ENCODE measurements at places on chromosomes 2 and 18. TPM values are rescaled to one million over a fixed set of nuclear protein-coding genes. Genes with fewer than 3 reads are reported as not detected.

SCTR gene
- total RNA-seq, result not detected

DNA sequence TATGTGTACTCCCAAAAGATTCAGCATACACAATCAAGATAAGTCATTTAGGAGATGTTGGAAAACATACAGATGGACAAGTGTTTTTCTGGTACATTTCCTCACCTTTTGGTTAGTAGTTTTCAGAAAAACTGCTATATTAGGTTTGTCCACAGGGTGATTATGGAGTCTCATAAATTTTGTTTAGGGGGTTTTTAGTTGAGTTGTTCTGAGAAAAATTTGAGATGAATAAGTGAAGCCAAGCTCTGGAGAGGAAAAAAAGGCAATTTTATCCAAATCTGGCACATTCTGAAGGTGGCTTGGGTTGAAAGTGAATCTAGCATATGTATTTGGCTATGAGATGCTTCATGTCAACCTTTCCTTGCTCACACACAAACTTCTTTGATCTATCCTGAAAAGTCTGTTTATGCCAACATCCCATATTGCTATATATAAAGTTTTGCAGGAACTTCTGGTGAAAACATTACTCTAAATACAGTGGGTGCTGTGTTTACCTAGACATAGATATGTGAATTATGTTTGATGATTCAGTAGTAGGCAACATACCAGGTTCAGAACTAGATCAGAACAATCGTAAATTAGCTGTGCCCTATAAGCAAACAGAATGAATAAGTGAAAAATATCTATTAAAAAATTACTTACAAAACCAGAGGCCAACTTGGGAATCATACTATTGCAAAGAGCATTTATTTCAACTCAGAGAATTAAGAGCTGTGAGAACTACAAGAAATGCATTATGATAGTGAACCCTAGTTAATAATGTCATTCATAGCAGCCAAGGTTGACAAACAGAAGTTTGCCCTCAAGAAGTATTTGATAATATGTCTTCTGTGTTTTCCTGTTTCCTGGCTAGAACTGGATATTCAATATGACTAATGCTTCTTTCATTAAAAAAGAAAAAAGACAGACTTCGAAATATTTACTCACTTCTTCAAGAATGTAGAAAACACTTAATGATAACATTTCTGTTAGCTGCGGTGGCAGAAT, 552.0 kb downstream of the IRS1 start:
- no peak for DNase-seq
- no peak overlapping the region for H3K4me3 ChIP-seq
- no peaks in the 10 kb centered on the region for H3K4me1 ChIP-seq
- no peaks in the 10 kb centered on the region for H3K36me3 ChIP-seq

- H3K27me3 ChIP-seq, result no peaks in the 10 kb centered on the region
- no peaks in the 10 kb centered on the region for H3K36me3 ChIP-seq
- H3K4me1 ChIP-seq, result no peaks in the 10 kb centered on the region
Measured at GRCh38 chr2:227106845-227107759, 56.9 kb downstream of the COL4A4 start.

DNA sequence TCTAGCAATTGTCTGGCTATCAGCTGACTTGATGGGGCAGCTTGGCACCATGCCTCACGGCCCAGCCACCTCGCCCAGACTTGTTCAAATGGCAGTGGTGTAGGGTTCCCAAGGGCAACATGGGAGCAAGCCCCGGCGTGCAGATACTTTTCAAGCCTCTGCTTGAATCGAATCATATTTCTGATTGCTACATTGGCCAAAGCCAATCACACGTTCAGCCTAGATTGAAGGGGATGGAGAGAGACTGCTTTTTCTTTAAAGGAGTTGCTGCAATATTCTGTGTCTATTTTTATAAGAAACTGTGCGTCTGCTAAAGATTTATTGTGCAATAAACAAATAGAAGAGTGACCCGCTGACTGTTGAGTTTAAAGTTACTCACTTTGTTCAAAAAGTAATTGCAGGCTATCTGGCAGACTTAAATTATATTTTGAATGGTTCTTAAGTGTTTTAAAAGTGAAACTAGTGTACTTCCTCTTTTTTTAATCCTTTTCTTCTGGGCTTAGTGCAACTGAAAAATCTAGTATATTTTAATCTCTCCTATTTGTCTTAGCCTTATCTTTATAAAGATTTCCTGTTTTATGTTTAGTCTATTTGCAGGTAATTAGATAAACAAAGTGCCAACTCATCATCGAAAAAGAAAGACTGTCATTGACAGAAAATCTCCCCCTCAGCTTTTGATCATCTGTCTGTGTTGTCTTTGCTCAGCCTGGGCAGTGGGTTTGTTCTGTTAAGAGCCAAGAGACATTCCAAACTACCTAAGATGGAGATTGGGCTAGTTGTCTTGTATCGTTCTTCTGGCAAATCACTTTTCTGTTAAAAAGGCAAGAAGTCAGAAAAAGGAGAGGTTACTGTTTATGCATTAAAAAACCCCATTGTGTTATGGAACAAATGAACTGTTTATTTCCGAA, 156.1 kb downstream of the TPGS2 start:
- no peak overlapping the region for H3K4me3 ChIP-seq
- H3K27ac ChIP-seq, result no peak overlapping the region
- no peak for DNase-seq

GLB1L gene
- 6.9 TPM for total RNA-seq

DNA sequence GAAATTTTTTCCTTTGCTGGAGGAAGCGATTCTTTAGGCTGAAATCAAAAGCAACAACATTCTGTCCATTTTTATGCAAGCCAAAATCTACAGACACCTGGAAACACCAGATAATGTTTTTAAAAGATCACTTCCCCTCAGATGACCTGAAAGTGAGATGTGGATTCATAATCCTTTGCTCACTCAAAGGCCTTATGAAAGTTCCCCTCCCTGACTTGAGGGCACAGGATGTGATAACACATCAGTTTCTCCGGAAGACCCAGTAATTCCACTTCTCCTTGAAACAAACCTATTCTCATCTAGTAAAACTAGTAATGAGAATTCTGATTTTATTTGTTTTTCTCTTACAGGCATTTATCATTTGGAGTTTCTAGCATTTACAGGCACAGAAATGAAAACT, 218.3 kb upstream of the RND3 start:
- H3K36me3 ChIP-seq, result no peaks in the 10 kb centered on the region
- no peaks in the 10 kb centered on the region for H3K4me1 ChIP-seq
- H3K27ac ChIP-seq, result no peak overlapping the region

- no peak for DNase-seq
- H3K27me3 ChIP-seq, result no peaks in the 10 kb centered on the region
- H3K36me3 ChIP-seq, result no peaks in the 10 kb centered on the region
- H3K4me1 ChIP-seq, result no peaks in the 10 kb centered on the region
Measured at GRCh38 chr2:18741191-18741590, 151.8 kb upstream of the NT5C1B start.

GRCh38 chr2:95017836-95018235, 7.7 kb upstream of the MAL start:
- no peak overlapping the region for H3K4me3 ChIP-seq
- H3K36me3 ChIP-seq, result no peaks in the 10 kb centered on the region
- H3K4me1 ChIP-seq, result no peaks in the 10 kb centered on the region
- peaks cover 1% of the 10 kb centered on the region for H3K27me3 ChIP-seq

TUBB6 gene
- 245 TPM for total RNA-seq

BOLL gene
- total RNA-seq, result not detected

RBKS gene
- total RNA-seq, result 4.0 TPM

DNA sequence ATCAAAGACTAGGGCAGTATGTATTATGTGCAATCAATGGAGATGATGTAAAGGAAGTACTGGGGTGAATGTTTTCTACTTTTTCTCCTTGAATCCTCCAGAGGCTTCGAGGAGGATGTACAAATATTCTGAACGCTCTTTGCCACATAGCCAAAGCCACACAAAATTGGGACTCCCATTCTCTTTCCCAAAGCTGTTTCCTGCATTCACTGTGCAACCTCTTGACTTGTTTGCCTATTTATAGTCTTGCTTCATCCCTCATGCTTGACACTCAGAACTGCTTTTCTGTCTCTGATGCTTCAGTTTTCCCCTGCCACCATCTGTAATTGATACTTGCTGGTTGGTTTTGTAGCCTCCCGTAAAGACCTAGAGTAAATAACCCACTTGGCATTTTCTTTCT, 208.2 kb upstream of the RBMS1 start:
- no peaks in the 10 kb centered on the region for H3K4me1 ChIP-seq
- H3K36me3 ChIP-seq, result no peaks in the 10 kb centered on the region
- H3K27ac ChIP-seq, result no peak overlapping the region
- no peaks in the 10 kb centered on the region for H3K27me3 ChIP-seq

- H3K4me1 ChIP-seq, result no peaks in the 10 kb centered on the region
- no peaks in the 10 kb centered on the region for H3K27me3 ChIP-seq
- H3K27ac ChIP-seq, result no peak overlapping the region
- no peak overlapping the region for H3K4me3 ChIP-seq
Measured at GRCh38 chr2:175015340-175015739, 10.2 kb upstream of the CHN1 start.

LRP2 gene
- not detected for total RNA-seq

CDCA7 gene
- total RNA-seq, result 1.3 TPM

- H3K27me3 ChIP-seq, result no peaks in the 10 kb centered on the region
- no peak overlapping the region for H3K4me3 ChIP-seq
- H3K36me3 ChIP-seq, result no peaks in the 10 kb centered on the region
- no peaks in the 10 kb centered on the region for H3K4me1 ChIP-seq
Measured at GRCh38 chr18:12417687-12418086, 10.0 kb downstream of the PRELID3A start.

FZD7 gene
- 7.2 TPM for total RNA-seq

ELOA2 gene
- not detected for total RNA-seq

MAL gene
- 88.3 TPM for total RNA-seq

DNA sequence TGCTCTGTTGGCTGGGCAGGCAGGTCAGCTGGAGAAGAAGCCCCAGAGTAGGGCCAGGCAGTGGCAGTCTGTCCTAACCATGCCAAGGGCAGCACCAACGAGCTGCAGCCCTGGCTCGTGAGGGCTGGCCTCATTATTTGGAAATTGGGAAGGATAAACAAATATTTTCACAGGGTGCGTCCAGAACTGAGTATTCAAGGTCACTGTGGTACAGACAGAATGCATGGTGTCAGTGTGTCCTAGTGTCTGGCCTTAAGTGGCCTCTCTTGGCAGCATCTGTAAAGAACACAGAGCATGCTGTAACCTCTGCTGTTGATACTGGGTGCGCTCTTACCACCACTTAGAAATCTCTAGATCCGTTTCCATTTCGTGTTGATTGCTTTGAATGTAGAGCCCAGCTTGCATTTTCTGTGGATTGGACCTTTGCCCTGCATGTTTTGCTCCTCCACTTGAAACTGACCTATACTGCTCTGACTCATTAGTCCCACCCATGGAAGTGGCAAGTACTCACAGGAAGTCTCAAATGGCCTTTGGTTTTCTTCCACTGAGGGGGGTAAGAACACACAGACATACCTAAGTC, 88.2 kb downstream of the GREB1L start:
- H3K4me3 ChIP-seq, result no peak overlapping the region
- H3K27ac ChIP-seq, result no peak overlapping the region
- no peaks in the 10 kb centered on the region for H3K27me3 ChIP-seq
- peak; percentile 11 for DNase-seq
- no peaks in the 10 kb centered on the region for H3K36me3 ChIP-seq
- no peaks in the 10 kb centered on the region for H3K4me1 ChIP-seq

DNA sequence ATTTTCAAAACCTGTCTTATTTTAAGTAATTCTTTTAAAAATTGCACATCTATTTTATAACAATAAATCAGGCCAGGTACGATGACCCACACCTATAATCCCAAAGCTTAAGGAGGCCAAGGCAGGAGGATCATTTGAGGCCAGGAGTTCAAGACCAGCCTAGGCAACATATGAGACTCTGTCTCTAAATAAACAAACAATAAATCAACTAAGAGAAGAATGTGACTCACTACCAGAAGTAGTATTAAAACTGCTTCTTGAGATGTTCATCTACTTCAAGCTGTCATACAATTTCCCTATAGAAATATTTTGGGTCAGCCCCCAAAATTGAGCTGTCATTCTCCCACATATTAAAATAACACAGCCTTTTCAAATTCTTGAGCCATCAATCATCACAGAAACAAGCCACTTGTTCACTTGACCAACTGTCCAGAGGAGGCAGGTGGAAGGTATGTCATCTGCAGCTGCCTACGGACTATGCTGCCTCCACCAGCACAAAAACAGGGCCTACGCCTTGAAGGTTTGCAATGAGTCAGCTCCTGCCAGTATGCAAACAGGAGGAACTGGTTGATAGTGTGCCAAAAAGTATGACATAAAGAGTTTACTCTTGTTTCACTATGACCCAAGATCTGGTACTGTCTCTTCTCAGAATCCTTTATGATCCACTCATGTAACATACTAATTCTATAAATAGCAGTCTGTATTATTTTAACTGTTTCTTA, 33.6 kb downstream of the KIDINS220 start:
- no peaks in the 10 kb centered on the region for H3K4me1 ChIP-seq
- DNase-seq, result no peak
- no peaks in the 10 kb centered on the region for H3K27me3 ChIP-seq
- H3K36me3 ChIP-seq, result peaks cover 91% of the 10 kb centered on the region
- H3K27ac ChIP-seq, result no peak overlapping the region

DNA sequence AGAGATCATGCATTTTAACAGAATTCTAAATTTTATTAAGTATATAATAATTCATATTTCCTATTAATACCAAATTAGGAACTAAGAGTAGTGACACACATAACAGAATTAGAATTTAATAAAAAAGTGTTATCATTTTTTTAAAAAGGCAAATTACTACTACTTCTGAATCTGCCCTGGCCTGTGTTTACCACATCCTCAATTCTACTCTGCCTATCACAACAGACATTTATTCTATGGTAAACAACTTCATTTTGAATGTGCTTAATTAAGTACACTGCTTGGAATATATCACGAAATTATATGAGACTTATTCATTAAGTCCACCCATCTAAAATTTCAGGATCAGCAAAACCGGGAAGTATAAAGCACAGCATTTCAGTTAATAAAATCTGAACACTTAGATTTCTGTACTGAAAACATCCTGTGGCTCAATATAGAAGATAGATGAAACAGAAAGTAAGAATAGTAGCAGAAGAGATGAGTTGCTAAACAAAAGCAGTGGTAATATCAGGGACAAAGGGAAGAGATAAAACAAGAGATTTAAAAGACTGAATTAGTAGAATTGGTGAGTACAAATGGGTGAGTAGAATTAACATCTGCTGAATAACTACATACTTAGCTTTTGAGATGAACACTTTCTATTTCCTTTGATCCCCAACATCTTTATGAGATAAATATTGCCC, 3.7 kb downstream of the SMC6 start:
- DNase-seq, result no peak
- no peaks in the 10 kb centered on the region for H3K36me3 ChIP-seq
- H3K27ac ChIP-seq, result no peak overlapping the region
- peaks cover 8% of the 10 kb centered on the region for H3K4me1 ChIP-seq
- no peaks in the 10 kb centered on the region for H3K27me3 ChIP-seq

AQP12B gene
- total RNA-seq, result 0.22 TPM

TCF7L1 gene
- 14.1 TPM for total RNA-seq

- no peak for DNase-seq
- H3K4me1 ChIP-seq, result no peaks in the 10 kb centered on the region
- H3K36me3 ChIP-seq, result no peaks in the 10 kb centered on the region
- no peak overlapping the region for H3K27ac ChIP-seq
- no peak overlapping the region for H3K4me3 ChIP-seq
Measured at GRCh38 chr2:160925956-160926355, 234.3 kb upstream of the TANK start.
